ENCODE measurements at places on chromosomes 2 and 18.
A peak's percentile ranks its signal among the peaks of the same experiment; 100 is the strongest.

GRCh38 chr2:45869165-45869501 lies 217.7 kb downstream of the PRKCE start:
- DNase-seq = peak; percentile 75

- DNase-seq = no peak
Observed at GRCh38 chr2:140929849-140930248, 1201.0 kb downstream of the LRP1B start.

DNA sequence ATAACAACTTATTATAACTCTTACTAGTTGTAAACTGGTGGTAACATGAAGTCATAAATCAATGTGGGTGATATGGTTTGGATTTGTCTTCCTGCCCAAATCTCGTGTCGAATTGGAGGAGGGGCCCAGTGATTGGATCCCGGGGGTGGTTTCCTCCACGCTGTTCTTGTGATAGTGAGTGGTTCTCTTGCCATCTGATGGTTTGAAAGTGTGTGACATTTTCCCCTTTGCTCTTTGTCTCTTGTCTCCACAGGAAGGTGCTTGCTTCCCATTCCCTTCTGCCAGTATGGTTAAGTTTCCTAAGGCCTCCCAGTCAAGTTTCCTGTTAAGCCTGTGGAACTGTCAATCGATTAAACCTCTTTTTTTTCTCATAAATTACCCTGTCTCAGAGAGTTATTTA lies 321.6 kb downstream of the DSEL start:
- no peak for DNase-seq

GRCh38 chr2:185145316-185146121 lies 547.2 kb downstream of the ZNF804A start:
- DNase-seq = no peak

- no peak for DNase-seq
Observed at GRCh38 chr2:2560374-2561015, 229.4 kb upstream of the MYT1L start.

GRCh38 chr2:46973673-46974072 lies 58.1 kb upstream of the MCFD2 start:
- DNase-seq = no peak

DNA sequence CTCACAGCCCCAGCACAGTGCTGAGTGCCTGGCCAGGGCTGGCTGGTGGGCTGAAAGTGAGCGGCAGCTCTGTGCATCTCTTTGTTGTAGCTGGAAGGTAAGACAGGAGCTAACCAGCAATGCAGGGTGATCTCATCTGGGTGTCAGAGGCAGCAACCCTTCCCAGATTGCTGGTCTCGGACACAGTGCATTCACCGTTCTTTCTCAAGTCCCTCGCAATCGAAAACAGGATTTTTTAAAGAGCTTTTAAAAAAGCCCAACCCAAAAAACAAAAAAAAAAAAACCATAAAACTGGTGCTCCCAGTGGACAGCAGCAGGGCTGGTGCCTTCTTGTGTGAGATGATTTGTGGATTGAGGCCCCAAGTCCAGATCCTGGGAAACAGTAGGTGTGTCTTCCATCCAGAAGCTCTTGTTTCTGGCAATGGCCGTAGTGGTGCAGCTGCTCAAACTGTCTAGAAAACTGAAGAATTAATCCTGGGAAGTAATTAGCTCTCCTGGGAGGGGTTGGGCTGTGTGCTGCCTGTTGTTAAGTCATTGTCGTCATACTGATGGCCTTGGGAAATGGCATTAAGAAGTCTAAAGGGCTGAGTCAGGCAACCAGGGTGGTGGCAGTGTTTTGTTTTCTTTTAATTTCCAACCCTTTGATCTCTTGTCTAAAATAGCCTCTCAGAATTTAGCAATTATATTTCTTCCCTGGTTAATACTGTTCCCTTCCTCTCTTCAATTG lies 156.7 kb downstream of the KLHL29 start:
- no peak for DNase-seq

DNA sequence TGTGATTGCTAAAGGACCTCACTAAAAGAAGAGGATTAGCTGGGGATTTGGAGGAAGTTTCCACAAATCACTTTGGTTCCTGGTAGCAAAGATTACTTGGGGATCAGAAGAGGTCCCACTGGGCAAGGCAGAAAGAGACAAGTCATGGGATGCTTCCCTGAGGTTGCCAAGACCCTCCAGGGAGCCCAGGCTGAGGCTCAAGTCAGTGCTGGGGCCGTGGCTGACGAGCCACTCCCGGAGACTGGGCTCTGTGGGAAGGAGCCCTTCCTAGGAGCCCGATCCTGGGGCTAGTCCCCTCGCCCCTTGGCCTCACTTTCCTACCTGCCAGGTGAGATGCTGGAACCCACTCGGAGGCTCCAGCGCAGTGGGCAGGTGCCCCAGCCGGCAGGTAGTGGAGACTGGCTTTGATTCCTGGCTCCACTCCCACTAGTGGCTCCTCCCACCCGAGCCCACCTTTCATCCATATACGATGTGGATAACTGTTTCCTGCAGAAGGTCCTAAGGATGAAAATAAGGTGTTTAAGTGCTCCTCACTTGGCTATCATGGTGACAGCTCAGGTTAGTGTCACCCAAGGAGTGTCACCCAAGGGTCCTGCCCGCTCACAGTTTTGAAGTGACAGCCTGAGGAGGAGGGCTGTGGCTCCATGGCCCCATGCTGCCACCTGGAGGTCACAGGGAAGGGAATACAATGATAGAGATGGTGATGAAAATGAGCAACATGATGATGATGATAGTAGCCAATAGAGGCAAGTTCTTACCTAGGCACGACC lies 100.5 kb downstream of the CAPN13 start:
- DNase-seq = peak; percentile 56

DNA sequence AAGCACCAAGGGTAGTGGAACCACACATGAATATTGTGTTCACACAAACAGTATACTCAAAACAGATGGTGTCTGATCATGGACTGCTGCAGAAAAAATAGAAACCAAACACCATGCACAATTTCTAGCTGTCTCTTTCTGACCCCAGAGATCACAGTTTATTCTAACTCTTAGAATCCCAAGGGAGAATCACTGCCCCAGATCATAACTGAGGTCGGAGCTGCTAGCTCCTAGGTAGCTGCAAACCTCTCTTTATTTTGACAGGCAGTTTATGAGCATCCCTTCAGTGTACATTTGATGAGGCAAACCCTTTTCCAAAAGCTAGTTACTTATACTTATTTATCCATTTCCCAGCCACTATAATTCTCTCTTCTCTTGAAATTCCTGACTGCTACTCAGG lies 439.1 kb upstream of the HNMT start:
- DNase-seq = no peak

DNA sequence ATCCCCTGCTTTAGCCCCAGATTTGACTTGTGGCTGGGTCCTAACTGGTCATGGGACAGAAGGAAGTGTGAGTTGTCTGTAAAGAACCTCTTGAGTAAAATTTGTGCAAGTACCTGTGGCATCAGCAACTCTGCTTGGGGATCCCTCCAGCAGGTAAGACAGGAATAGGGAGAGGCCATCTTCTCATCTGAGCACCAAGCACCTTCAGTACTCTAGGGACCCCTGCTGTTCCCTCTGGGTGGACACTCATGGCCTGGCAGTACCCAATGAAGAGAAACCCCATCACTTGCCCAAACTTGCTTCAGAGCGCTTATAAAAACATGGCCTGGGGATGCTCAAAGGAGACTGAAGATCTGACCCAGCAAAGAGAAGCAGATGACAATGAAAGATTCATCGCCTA lies 297.8 kb downstream of the SP3 start:
- DNase-seq = no peak

GRCh38 chr2:127901339-127902056 lies 15.7 kb upstream of the AMMECR1L start:
- DNase-seq = no peak

DNA sequence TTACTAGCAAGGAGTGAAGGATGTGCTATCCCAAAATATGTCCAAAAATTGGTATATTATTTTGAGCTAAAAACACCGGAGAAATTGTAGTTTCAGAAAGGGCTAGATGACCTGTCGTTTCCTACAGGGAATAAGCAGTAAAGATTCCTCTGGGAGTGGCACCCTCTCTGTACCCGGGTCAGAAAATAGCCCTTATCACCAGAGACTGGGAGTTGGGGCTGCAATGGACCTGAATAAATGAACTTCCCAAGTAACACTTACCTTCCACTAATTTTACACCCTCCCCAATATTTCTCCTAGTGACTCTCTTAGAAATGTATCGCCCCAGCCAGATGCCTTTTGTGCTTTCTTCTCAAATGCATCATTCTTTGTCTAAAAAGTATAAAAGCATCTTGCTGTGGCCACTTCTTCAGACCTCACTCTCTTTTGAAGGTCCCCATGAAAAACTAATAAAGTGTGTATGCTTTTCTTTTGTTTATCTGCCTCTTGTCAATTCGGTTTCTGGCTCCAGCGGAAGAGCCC lies 734 bp upstream of the RMC1 start:
- DNase-seq = no peak

DNA sequence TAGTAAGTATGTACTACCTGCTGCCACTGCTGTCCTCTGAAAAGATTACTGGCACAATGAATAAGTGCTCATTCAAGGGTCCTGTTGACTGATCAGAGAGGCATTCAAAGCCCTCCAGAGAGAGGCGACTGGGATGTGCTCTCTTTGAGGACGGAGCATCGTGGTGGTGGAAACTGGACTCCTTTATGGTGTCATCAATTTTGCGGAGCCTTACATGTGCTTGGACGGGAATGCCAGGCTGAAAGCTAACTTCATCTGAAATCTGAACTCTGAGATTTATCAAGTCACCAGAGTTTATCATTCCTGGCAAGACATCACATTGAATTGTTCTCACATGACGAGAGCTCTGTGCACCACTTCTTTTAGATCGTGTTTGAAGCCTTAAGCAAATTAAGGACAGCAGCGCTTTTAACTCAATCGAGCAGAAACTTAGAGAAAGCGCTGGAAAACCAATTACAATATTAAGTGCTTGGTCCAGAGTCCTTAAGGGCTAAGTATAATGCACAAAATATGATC lies 138.3 kb downstream of the NCK2 start:
- DNase-seq = no peak

GRCh38 chr2:174717273-174717672 lies 47.0 kb downstream of the CHRNA1 start:
- DNase-seq = peak; percentile 67

- no peak for DNase-seq
Observed at GRCh38 chr2:111711270-111711669, 172.7 kb downstream of the ANAPC1 start.

- peak; percentile 28 for DNase-seq
Observed at GRCh38 chr18:57026316-57026715, 120.6 kb upstream of the BOD1L2 start.

DNA sequence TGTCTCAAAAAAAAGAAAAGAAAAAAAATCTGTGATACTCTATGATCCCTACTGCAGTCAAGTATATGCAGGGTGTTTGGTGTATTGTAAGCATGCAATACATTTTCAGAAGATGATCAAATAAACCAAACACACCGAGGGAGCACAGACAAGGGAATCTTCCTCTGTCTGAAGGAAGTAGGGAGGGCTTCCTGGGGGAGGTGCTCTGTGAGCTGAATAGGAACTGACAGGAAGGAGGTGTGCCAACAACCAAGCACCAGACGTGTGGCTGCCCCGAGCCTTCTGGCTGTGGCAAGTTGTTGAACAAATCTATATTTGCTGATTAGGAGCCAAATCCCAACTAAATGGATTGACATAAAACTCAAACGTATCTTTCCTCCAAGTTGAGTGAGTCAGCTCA lies 14.6 kb downstream of the THNSL2 start:
- DNase-seq = peak; percentile 36

GRCh38 chr2:195695002-195695631 lies 38.1 kb downstream of the SLC39A10 start:
- no peak for DNase-seq

- DNase-seq = no peak
Observed at GRCh38 chr18:23341383-23341782, 111.7 kb upstream of the RIOK3 start.

GRCh38 chr18:9762526-9762925 lies 54.4 kb downstream of the RAB31 start:
- DNase-seq = no peak

- DNase-seq = no peak
Observed at GRCh38 chr18:39845106-39845505, 2109.9 kb upstream of the PIK3C3 start.

GRCh38 chr2:74080346-74080745 lies 67.4 kb downstream of the BOLA3 start:
- no peak for DNase-seq

- DNase-seq = no peak
Observed at GRCh38 chr2:80930777-80931176, 626.2 kb upstream of the LRRTM1 start.

DNA sequence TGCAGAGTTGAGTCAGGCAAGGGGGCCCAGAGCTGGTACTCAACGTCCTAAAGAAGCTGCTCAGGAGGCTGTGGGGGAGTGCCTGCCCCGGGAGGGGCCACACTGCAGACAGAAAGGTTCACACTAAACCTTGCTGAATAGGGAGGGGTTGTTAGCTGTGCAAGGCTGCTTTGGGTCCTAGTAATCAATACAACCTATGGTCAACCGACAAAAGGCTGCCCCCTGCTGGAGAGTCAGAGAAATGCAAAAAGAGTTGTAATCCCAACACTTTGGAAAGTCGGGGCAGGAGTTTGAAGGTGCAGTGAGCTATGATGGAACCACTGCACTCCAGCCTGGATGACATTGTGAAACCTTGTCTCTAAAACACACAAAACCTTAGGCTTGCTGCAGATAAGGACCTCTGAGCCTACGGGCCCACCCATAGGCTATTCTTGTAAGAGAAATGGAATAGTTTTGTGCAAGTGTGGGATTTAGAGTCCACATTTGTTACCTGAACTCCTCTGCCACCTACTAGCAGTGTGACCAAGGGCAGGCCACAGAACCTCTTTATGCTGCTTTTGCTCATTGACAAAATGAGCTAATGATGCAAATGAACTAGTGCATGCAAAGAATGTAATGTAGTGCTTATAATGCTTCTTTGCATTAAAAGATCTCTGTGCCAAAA lies 81.5 kb downstream of the PRPF40A start:
- peak; percentile 50 for DNase-seq

- DNase-seq = no peak
Observed at GRCh38 chr18:25862881-25863600, 227.4 kb downstream of the SS18 start.

- DNase-seq = no peak
Observed at GRCh38 chr2:68579689-68580088, 63.7 kb upstream of the PROKR1 start.

- DNase-seq = no peak
Observed at GRCh38 chr2:25939257-25939668, 43.0 kb downstream of the KIF3C start.

DNA sequence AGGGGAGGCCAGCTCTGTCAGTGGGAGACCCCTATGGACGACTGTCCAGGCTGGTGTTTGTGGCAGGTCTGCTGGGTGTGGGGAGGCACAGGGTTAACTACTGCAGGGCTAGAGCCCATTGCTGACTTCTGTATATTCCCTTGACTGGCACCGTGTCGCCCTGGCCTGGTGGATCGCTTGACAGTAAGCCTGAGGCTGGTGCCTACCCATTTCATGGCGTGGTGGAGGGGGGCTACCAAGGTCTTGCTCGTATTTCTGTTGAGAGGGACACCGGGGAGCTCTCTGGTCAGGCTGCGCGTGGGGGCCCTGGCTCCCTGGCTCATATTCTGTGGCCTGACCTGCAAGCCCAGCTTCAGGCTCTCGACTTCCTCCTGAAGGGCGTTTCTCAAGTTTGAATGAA lies 119.7 kb downstream of the ACOXL start:
- DNase-seq = no peak
